ENCODE measurements at places on chromosomes 2 and 18. TPM values are rescaled to one million over a fixed set of nuclear protein-coding genes. Genes with fewer than 3 reads are reported as not detected.

Gene RAB17
- total RNA-seq: 37.9 TPM

Gene TUBA3E
- not detected for total RNA-seq

DNA sequence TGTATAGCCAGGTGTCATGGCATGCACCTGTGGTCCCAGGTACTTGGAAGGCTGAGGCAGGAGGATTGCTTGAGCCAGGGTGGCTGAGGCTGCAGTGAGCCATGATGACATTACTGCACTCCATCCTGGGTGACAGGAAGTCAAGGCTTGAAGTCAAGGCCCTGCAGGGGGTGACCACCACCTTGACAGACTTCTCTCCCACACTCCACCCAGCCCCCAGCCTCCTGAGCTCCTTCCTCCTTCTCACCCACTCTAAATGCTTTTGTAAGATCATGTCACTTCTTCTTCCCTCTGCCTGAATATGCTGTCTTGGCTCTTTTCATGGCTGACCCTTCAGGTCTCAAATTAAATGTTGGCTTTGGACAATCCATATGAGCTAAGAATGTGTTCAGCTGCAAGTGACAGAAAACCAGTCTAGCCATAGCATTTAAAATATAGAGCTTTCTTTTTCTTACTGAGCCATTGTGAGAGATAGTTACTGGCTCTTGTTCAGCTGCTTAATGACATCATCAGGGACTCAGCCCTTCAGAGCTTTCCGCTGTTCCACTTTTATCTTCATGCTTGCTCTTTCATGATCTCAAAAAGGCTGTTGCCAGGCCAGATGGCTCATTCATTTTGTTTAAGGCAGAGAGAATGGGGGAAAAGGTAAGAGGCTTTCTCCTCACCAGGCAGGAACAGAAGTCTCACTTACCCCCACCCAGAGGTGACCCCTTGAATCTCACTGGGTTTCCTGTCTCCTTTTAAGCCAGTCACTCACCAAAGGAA lies 36.7 kb upstream of the TTC39C start:
- DNase-seq: no peak

Gene GAD1
- 0.29 TPM for total RNA-seq

GRCh38 chr2:160909781-160910242 lies 250.4 kb upstream of the TANK start:
- no peak for DNase-seq

Gene REG1B
- total RNA-seq: not detected

DNA sequence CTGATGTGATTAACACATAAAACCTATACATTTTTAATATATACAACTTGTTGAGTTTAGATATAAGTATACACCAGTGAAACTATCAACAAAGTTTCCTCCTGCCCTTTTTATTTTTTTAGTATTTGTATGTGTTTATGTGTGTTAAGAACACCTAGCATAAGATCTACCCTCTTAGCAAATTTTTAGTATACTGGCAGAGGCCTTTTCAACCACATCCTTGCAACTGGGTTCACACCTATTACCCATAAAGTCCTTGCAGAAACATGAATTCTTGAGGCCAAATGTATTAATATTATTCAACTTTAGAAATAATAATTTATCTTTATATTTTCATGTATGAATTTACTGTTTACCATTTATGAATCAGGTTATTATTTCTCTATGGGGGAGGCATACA lies 119.7 kb upstream of the CRIM1 start:
- no peak for DNase-seq

Gene HAAO
- total RNA-seq: 11.5 TPM

GRCh38 chr18:74951165-74951760 lies 257.7 kb downstream of the PTGR3 start:
- peak; percentile 62 for DNase-seq

- peak; percentile 77 for DNase-seq
Measured at GRCh38 chr18:55405893-55406406, 182.0 kb downstream of the TCF4 start.

Gene BZW1
- total RNA-seq: 211 TPM

Gene EHD3
- 6.8 TPM for total RNA-seq

DNA sequence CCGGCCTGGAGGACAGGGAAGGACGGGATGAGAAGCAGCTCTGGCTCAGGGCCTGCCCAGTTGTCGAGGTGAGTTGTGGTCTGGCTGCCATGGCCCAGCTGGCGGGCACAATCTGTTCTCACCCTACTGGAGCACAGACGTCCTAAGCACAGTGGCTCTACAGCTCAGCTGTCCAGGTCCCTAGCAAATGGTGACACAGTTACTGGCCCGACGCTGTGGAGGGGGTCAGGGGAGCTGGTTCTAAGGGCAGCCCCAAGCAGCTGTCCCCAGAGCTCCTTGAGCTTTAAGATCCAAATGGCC lies 32.9 kb downstream of the KCNK3 start:
- no peak for DNase-seq

- no peak for DNase-seq
Measured at GRCh38 chr2:206462240-206462854, 19.0 kb downstream of the ADAM23 start.

DNA sequence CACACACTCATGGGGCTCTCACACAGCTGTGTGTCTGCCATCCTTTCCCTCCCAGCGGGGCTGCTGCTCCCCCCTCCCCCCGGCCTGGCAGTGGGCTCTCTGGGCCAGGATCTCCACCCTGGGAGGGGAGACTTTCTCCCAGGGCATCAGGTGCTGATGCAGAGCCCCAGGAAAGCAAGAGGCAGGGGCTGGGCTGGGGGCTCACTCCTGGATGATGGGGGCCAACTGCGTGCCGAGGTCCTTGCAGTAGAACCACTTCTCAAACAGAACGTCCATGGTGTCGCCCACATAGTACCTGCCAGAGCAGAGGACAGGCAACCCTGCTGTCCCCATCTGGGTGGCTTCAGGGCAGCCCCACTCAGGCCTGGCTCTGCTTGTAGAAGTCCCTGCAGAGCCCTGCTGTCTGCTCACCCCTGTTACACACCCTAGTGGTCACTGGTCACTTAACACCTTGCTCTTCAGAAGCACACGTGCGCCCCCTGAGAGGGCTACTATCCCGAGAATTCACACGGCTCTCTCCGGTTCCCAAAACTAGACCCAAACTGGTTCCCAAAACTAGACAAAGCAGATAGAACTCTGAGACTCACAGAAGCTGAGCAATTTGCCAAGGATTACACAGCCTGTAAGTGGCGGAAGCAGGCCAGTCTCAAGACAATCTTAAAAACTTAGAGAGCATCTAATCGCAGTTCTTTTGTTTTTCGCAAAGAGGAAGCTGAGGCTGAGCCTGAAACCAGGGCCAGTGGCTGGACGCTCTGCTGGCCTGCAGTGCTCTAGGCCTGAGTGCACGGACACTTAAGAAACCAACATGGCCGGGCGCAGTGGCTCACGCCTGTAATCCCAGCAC lies 6.6 kb upstream of the OXER1 start:
- DNase-seq: no peak

Gene TWIST2
- 8.9 TPM for total RNA-seq

- DNase-seq: no peak
Measured at GRCh38 chr2:7910752-7911151, 771.1 kb upstream of the ID2 start.

Gene DPP10
- total RNA-seq: 0.82 TPM

GRCh38 chr2:112996635-112997034 lies 8.6 kb upstream of the IL36A start:
- no peak for DNase-seq

Gene RTN4
- 317 TPM for total RNA-seq

Gene ZNF532
- total RNA-seq: 56.2 TPM

Gene HTR2B
- 0.94 TPM for total RNA-seq

Gene DYNAP
- not detected for total RNA-seq

DNA sequence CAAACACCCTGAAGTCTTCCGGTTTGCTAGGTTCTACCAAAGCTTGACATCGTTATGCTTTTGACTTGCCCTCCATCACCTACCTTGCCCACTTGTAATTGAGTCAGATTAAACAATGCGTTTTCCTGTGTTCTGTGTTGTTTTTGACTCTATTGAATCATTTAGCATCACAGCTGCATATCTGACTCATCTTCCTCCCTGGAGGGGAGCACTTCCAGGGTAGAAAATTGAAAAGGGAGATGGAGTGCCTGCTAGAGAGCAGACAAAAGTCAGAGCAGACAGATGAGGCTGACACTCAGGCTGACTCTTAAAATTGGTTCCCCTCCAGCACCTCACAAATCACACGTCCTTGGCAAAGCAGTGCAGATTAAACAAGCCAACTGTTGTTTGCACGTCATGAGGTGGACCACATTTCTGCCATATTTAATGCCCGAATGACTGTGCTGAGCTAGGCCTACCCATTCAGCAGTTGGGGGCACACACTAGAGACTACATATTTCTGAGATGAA lies 2.2 kb downstream of the MPP4 start:
- DNase-seq: no peak

DNA sequence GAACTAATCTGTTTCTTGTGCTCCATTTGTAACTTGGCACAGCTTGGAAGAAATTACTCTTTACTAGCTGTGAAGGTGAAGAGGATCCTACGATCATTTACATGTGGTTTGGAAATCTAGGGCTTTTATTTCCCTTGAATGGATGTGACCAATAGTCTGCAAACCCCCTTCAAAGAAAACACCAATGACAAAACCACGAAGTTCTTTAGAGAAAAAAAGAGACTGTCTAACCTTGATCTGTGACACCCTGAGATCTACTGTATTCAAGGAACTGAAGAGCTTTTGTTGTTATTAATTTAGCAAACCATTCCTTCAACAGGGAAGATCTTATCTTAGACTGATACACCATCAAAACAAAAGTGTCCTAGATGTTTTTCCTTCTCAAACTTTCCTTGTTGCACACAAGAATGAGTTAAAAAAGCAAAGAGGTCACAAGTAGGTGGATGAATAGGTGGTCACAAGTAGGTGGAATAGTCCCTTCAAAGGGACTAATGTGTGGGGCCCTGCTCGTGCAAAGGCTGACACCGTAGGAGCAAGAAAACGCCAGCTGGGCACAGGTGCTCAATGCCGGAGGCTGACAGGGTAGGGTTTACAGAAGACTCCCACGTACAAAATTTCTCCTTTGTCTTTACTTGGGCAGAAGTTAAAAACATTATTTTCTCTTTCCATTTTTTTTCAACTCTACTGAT lies 95.6 kb upstream of the ITGB6 start:
- no peak for DNase-seq

Gene CRYBA2
- total RNA-seq: not detected

DNA sequence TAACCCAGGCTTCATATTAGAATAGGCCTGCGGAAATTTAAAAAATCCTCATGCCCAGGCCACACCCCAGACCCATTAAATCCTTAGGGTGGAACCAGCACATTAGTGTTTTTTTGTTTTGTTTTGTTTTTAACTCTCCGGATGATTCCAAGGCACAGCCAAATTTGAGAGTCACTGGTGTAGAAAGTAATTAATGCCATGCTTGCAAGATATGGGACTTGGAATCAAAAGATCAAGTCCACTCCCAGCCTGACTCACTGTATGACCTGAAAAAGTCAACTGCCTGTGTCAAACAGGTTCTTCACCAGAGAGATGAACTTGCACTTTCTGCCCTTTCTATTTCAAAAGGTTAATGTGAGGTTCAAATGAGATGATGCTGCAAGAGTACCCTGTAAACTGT lies 310.3 kb upstream of the LYPD1 start:
- DNase-seq: no peak

Gene COL5A2
- total RNA-seq: 324 TPM

Gene NXPH2
- not detected for total RNA-seq

DNA sequence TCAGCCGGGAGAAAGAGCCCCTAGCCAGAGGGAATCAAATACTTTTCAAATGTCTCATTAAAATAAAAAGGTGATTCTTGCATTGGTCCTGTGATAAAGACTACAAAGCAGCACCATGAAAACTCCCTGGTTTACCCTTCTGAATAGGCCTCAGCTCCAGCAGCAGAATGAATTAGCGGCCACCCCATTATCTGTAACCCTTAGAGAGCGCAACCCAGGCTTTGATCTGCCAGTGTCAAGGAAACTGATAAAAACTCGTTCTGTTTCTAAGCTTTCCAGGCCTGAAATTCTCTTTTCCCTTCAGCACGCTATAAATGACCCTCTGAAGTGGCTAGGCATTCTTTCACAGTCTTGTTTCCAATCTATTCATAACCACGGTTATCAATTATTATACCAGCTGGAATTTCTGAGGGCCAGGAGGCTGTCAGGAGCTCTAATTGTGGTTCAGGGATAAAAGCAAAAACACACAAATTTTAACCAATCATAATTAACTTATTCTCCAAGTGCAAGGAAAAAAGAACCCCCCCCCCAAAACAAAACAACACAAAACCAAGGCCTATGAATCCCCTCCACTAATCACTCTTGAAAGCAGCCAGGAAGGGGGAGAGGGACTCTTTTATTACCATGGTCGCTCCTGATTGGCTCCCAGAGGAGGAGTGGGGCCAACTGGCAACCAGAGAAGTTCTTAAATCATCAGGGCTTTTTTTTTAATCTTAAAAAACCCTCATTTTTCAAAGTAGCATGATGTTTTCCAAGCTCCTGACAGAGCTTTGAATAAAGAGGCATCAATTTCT lies 258.9 kb downstream of the CYRIA start:
- no peak for DNase-seq

- no peak for DNase-seq
Measured at GRCh38 chr2:20457661-20458630, 11.1 kb downstream of the RHOB start.

GRCh38 chr2:181190711-181191110 lies 210.3 kb downstream of the UBE2E3 start:
- DNase-seq: no peak

DNA sequence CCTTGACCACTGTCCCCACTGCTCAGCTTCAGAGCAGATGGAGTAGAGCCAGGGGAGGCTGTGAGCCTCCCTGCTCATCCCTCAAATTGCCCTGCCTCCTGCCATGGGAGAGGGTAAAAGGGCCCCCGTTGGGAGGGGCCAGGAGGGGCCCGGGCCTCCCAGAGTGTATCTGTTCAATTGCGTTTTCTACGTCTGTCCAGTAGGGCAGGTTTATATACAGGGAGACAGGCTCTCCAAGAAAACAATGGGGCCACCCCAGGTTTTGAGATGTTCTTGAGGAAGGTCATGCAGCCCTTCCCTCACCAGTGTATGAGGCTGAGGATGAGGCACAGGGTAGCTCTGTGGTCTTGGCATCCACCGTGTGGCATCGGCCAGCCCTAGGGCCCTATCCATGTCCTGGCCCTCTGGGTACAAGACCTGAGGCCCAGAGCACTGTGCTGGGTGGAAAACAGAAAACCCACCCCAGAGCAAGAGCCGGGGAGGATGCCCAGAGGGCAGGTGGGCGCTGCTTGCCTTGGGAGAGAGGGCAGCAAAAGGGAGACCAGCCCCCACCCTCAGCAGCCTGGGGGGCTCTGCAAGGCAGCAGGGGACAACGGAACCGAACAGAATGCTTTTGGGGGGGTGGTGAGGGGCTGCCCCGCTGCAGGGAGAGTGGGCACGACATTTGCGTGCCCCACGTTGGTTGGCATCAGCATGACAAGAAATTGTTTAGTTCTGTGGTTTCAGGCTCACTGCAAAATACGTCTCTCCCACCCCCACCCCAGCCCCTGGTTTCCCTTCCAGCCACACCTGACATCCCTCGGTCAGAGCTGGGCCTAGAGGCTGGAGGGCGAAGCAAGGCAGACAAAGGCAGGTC lies 141.5 kb downstream of the ACOXL start:
- DNase-seq: peak; percentile 52

Data from left lung (tissue), 14 donors.